Head of caudate nucleus (tissue), 42 donors: ENCODE measurements at places on chromosomes 5 and 9.
A peak's percentile ranks its signal among the peaks of the same experiment; 100 is the strongest.

DNA sequence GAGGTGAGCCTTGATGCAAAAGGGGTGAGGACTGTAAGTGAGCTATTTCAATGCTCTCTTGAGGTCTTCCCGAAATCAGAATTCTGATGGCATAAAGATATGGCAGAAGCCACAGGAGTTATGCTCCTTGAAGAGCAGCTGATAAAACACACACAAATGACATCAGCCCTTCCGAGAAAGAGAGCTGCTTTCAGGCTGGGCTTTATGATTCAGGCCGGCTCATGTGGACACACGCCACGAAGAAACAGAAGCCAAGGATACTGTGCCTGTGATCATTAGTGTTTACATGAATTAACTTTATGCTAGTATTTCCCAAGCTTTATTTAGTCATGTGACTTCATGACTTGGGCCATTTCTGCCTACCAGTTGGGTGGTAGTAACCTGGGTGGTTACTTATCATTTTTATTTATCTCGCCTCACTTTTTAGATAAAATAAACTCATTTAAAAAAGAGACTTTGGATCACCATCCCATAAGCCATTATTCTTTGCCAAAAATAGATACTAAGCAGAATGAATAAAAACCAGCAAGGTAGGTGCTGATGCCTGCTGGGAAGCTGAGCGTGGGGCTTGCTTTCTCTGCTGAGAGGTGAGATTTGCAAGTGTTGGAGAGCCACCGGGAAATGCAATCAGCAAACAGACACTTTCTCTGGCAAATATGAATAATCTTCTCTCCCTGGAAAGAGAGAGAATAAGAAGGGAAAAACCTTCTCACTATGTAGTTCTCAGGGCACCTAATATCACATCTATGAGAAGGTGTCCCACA is 73.0 kb upstream of the SLC25A51 start:
- no peak for DNase-seq

- DNase-seq: no peak
Measured at GRCh38 chr5:179055436-179055835, 4.7 kb upstream of the ZNF354C start.

GRCh38 chr5:163352531-163352930 is 84.9 kb upstream of the CCNG1 start:
- DNase-seq: no peak

DNA sequence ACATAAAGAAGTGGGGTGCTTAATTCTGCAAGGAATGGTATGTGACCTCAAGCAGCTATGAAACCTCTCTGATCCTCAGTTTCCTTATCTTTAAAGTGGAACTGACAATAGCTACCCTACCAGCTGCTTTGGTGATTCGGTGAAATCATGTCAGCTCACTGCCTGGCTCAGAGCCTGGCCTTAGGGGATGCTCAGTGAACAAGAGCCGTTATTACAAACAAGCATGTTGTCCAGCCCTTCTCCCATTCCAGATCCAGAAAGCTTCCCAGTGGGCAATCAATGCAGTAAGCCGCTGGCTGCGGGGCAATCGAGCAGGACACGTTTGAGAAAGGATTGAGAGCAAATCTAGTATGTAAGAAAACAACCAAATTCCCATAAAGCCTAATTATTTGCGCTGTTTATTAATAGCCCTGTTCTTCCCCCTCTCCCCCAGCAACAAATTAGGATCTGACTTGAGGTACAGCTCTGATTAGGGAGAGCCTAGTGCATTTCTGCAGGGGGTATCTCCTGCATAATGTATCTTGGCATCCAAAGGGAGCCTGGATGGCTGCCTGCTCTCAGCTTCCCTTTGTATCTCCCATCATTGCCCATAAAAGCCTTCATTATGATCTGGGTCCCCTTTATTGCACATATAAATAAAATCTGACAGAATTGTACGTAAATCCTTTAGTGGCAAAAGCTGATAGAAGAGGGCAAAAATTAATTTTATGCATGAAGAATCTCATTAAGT is 371.4 kb downstream of the TMEM232 start:
- DNase-seq: peak; percentile 29

DNA sequence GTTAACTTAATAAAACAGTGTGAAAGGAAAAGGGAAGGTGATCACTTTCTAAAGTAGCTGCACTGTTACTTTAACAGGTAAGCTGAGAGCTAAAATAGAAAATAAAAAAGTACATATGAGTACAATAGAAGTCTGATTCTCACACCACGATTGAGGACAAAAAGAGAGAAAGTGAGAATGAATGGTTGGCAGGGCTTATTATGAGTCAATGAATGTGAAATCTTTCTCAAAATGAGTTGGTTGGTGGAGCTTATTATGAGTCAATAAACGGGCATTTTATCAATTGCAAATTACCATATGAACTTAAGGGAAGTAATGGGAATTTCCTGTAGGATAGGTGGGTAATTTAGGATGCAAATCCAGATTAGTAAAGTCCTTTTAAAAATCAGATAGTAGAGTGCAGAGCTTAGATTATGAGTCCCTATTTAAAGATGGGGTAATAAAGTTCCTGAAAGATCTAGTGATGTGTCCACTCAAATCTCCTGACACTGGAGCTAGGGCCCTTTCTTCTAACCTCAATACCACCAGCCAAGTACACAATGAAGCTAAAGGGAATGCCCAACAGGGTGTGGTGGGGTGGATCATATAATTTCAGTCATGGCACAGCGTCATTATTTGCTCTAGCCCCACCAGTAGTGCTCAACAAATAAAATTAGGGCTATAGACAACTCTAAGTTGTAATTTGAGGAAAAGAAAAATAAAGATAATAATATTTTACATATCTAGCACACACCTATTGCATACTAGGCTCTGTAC is 21.1 kb upstream of the TLR4 start:
- DNase-seq: no peak

DNA sequence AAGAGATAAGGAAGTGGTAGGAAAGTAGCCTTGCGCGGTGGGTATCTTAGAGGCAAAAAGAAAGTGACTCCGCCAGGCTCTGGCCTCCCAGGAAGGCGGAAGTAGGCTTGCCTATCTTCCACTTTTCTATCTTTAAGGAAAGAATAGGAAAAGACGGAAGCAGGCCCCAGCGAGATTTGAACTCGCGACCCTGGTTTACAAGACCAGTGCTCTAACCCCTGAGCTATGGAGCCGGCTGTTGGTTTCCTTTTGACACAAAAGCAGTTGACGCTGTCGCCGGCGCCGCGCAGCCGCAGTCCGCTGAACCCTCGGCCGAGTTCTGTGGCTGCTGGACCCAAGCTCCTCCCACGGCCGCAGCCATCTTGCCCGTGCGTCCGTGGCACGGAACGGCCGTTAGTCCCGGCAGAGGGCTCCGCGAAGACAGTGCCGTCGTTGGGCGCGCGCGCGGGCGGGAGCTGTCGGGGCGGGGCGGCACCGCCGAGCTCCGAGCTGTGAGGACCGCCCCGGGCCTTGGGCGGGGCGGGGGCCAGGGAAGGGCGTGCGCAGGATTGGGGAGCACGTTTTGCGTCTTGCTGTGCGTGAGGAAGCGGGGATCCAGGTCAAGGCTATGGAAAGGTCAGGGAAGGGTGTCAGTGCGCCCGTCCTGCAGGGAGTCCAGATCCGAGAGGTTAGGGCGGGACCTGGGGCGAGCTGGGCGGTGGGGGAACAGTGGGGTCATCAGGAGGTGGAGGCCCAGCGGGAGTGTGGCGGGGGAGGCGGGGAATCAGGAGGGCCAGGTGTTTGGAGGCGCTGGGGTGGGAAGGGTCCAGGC is 13.3 kb downstream of the TRIM7 start:
- DNase-seq: peak; percentile 91

DNA sequence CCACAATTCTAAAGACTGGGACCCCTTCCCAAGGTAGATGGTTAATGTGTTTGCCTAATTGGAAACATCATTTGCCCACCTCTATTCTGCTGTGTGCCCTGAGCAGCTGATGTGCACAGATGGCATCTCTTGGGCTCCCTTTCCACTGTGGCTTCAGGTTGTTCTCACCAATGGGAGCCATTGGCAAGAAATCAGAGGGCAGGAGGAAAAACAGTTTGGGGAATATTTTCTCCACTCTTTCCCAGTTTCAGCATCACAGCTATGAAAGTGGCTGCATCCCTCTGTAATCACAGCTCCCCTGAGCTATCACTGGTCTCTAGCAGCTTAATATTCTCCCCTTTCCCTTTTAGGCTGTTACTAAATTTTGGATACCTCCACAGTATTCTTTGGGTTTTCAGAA is 911.6 kb upstream of the SEMA6A start:
- DNase-seq: no peak

DNA sequence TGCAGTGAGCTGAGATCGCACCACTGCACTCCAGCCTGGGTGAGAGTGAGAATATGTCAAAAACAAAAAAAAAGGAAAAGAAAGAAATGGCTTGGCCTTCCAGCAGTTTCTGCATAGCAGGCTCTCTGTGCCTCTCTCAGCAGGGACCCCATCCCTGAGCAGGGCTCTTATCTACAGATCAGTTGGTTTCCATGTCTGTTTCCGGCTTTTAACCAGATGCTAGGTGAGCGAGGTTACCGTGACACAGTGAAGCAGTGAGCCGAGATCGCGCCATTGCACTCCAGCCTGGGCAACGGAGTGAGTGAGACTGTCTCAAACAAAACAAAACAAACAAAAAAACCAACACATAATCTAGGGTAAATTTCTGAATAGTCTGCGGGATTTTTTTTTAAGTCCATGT is 51.4 kb downstream of the COL5A1 start:
- DNase-seq: no peak

GRCh38 chr9:80285326-80285725 is 713.6 kb downstream of the TLE4 start:
- DNase-seq: no peak

GRCh38 chr9:127129718-127130085 is 7.3 kb upstream of the ANGPTL2 start:
- no peak for DNase-seq

DNA sequence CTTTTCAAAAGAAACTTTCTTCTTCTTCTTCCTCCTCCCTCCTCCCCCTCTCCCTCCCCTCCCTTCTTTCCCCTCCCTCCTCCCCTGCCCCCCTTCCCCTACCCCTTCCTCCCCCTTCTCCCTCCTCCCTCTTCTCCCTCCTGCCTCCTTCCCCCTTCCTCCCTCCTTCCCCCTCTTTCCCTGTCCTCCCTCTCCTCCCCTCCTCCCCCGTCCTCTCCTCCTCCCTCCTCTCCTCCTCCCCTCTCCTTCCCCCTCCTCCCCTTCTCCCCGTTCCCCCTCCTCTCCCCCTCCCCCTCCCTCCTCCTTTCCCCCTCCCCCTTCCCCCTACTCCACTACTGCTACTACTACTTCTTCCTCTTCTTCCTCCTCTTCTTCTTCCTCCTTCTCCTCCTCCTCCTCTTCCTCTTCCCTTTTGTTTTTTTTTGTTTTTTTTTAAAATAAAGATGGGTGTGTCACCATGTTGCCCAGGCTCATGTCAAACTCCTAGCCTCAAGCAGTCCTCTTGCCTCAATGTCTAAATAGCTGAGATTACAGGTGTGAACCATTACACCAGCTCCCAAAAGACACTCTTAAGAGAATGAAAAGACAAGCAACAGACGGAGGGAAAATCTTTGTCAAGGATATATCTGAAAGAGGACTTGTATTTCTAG is 87.5 kb downstream of the SCAMP1 start:
- no peak for DNase-seq

GRCh38 chr9:134651226-134651905 is 9.8 kb downstream of the COL5A1 start:
- no peak for DNase-seq

- DNase-seq: no peak
Measured at GRCh38 chr5:50794812-50795211, 128.4 kb downstream of the PARP8 start.

GRCh38 chr5:50320131-50320749 is 120.8 kb downstream of the EMB start:
- DNase-seq: no peak

DNA sequence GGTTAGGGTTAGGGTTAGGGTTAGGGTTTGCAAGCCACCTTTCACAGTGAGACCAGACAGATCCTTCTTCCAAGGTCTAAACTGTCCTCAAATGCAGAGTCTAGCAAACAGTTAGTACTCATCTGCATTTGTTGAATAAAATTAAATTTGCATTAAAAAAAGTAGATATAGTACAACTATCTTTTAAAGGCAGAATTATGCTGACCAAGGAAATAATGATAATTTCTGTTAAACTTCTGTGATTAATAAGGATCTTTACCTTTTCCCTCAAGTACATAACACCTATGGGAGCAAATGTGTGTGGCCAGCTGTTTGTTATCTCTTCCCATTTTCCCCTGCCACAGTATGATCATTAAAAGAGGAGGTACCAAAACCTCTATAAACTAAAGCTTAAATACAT is 19.8 kb downstream of the PUM3 start:
- no peak for DNase-seq

- DNase-seq: no peak
Measured at GRCh38 chr5:94040591-94041148, 299.3 kb upstream of the POU5F2 start.

DNA sequence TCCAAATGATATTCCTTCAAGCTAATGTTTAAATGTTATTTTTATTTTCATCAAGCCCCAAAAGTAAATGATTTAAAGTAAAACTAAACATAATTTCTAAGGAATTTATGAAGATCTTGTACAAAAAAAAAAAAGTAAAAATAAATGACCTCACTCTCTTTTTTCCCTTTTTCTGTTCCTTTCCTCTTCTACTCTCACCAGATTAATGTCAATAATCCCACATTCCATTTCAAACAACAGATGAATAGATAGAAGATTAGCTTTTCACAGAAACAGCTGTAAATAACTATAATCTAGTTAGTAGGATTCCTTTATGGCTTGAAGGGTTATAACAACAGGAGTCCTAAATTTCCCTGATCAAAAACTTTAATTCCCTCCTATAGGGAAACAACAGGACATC is 88.1 kb downstream of the EFNA5 start:
- DNase-seq: no peak

DNA sequence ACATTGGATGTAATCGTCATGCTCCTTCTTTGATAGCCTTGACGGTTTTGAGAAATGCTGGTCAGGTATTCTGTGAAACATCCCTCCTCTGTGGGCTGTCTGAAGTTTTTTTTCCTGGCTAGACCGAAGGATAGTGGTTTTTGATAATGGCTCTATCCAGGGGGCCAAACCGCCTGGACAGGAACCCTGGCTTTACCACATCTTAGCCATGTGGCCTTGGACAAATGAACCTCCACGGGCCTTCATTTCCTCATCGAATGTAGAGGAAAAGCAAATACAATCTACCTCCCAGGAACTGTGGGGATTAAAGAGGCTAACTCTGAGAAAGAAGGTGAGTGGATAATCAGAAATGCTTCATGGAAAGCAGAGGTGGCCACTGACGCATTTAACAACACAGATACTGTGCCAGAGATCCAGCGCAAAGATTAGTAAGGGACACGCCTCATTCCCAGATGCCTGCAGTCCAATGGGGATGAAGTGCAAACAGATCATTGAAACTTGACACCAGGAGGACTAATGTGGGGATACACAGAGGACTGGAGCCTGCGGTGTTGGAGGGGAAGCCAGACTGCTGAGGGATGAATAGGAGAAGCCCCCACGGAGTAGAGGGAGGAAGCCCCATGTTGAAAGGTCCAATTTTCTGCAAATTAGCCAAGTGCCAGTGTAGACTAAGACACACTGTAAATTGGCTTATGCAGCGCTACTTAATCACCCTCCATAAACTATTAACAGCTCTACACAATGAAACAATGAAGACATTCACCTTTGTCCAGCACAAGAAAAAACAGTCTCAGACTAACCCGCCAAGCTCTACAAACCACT is 41.6 kb downstream of the MYO10 start:
- no peak for DNase-seq

GRCh38 chr9:77829420-77829819 is 181.3 kb upstream of the GNA14 start:
- DNase-seq: no peak
